Mucosa of gallbladder (tissue), 1 donor: ENCODE measurements at places on chromosomes 6 and 20.

GRCh38 chr6:162882801-162883481 is 155.2 kb downstream of the PACRG start:
- DNase-seq = no peak

DNA sequence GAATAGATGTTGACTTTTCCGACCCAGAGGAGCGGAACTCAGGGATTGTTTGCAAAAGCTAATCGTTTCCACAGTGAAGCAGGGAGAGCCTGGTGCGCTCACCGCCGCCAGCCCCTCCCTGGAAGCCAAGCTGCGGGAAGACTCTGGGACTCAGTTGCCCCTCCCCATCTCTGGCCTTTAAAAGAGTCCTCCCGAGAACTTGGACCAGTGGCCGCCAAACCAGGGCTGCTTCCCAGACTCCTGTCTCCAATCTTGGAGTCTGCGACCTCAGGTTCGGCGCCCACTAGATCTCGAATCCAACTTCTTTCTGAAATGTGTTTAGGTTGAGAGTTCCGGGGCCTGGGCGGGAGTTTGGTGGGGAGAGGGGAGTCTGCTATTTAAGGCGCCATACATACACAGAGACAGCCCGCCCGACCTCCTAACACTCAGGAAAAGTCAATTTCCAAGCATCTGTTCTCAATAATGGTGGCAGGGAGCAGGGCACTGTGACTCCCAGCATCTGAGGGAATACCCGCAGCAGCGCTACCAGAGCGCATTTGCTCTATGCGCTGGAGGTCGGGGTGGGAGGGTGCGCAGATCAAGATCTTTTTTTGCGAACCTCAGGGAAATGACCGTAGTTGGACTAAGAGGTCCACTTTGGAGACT is 800 bp upstream of the GRIK2 start:
- no peak for DNase-seq

DNA sequence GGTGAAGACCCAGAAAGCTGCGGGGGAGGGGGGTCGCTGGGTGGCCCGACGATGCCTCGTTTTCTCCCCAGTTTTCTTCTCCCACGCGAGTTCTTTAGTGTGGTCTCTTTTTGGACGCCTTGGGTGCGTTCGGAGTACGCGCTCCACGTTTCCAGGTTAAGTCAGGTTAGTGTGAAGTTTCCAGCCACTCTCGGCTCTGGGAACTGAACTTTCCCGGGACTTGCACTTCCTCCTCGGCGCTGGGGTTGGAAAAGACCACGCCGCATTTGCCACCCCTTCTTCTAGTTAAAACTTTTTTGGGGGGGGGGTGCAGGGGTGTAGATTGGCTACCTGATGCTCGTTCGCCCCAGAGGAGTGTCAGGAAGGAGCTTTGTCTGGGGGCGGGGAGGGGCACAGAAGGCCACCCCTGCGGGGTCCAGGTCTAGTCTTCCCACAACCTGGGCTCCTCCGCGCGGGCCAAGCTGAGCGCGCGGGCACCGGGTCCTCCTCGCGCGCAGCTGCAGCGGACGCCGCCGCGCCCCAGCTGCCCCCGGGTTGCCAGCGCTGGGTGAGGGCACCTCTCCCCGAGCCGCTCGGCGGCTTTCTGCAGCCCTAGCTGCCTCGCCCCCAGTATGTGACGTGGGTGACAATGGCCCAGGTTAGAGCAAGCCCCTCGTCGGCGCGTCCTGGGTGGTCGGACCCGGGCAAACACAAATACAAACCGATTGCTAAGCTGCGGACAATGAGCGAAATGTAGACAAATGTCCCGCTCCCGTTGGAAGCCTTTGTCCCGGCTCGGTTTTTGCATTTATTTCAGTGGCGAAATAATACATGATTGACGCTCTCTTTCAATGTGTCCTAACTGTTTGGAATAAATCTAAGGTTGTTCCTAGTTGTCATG is 1.7 kb upstream of the NKX2-2 start:
- DNase-seq = no peak

DNA sequence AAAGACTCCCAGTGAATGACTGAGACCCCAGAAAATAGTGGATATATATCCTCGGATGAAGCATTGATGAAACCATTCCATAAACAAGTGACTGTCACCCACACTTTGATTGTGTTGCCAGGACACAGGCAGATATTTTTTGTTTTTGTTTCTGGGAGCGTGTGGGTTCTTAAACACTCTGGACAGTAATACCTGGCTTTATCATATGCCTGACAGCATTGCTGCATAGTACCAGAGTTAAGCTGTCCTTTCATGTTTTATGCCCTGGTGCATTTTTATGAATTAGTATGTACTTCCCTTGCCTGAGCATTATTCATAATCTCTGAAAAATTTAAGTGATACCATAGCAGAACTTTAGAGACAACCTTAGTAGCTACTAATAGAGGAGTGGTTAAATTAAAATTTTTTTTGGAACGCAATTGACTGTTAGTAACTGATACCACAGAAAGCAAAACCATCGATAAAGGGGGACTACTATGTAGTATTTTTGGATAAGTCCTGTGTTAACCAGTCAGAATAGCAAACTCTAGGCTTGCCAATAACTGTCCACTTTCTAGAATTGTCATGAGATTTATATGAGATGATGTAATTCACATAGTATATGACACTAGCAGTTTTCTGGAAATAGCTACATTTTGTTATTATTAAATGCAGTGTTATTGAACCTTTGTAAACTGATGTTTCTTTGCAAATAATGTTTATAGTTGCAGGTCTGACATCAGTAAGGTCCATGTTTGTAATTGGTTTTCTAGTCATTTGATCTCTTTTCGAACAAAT is 30.4 kb downstream of the SENP6 start:
- no peak for DNase-seq

DNA sequence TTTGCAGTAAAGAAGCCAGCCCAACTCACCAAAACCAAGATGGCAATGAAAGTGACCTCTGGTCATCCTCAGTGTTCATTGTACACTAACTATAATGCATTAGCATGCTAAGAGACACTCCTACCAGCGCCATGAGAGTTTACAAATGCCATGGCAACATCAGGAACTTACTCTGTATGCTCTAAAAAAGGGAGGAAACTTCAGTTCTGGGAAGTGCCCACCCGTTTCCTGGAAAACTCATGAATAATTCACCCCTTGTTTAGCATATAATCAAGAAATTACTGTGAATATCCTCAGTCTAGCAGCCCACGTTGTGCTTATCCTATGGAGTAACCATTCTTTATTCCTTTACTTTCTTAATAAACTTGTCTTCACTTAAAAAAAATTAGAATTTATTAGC is 19.4 kb upstream of the TRERF1 start:
- DNase-seq = no peak

- no peak for DNase-seq
Observed at GRCh38 chr20:57988828-57989227, 239.6 kb downstream of the ANKRD60 start.

DNA sequence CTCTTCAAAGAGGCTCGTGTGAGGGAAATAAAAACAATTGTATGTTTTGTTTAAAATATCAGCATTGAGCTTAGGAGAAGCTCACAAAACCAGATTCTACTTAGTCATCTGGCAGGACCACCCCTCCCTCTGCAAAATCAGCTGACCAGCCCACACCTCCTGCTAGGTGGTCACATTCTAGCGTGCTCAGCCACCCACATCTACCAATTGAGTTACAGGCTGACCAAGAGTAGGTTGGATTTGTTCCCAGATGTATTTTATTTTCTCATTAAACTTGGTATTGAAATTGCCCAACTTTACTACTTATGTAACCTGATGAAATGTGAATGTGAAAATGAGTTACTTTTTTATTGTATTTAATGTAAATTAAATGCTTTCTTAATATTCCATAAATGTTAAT is 56.2 kb downstream of the SLC22A2 start:
- DNase-seq = no peak

DNA sequence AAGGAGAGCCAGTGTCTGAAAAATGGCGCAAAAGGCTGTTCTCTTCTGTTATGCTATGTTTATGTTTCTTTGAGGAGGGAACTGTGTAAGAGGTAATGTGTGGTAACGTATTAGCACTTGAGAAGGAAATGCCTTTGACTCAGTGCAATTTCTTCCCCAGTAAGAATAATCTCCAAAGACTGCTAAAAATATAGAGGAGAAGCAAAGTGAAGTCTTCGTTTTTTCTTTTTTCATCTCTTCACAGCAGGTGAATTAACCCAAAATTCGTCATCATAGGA is 47.1 kb upstream of the IFNGR1 start:
- DNase-seq = no peak

GRCh38 chr20:16580620-16581019 is 7.4 kb upstream of the KIF16B start:
- no peak for DNase-seq

GRCh38 chr20:9011121-9011520 is 57.8 kb upstream of the PLCB4 start:
- DNase-seq = no peak
